ENCODE measurements at places on chromosomes 4 and X. TPM values are rescaled to one million over a fixed set of nuclear protein-coding genes. Genes with fewer than 3 reads are reported as not detected.

MXRA5 gene
- 1.9 TPM for total RNA-seq

OTC gene
- total RNA-seq = 1.5 TPM

SNCA gene
- 3.9 TPM for total RNA-seq

ASB5 gene
- total RNA-seq = not detected

FRAS1 gene
- 1.8 TPM for total RNA-seq

DNA sequence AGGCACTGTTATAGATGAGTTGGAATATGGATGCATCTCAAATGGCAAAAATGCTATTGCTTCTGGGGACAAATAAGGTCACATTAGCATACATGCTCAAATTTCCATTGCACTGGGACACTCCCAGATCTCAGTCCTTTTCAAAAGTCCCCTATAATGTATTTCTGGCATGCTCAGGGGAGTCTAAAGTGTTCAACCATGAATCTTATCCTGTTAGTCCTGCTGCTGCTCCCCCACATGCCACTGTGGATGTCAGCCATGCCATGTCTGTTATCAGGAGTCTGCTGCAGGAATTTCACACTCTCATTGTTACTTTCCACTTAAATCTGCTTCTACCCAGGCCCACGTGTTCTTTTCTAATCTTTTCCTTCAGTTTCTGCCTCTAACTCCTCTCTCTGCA is 1000.6 kb downstream of the CCSER1 start:
- DNase-seq = no peak

GRCh38 chr4:12050357-12050756 is 621.7 kb upstream of the HS3ST1 start:
- no peak for DNase-seq

GRCh38 chrX:80014141-80014940 is at the start of gene TBX22:
TSS of gene TBX22 (plus strand) at chrX:80014753. CDS start at chrX:80022270, 7,517 bp downstream.
- DNase-seq = no peak

DNA sequence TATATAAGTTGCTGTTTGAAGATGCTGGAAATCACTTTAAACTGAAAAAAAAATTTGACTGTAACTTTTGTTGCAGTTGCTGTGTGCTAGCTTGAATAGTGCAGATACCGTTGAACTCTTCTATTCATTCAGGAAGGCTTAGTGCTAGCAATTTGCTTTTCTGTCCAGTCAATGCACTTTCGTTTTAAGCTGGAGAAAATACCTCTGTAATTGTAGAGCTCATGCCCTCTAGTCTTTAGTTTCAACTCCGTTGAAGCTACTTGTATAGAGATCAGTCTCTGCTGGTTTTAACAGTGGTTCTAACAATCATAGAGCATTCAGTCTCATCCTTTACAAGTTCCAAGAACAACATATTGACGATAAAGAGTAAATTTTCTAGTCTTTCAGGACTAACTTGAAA is 49.0 kb upstream of the TRPC3 start:
- no peak for DNase-seq

DNA sequence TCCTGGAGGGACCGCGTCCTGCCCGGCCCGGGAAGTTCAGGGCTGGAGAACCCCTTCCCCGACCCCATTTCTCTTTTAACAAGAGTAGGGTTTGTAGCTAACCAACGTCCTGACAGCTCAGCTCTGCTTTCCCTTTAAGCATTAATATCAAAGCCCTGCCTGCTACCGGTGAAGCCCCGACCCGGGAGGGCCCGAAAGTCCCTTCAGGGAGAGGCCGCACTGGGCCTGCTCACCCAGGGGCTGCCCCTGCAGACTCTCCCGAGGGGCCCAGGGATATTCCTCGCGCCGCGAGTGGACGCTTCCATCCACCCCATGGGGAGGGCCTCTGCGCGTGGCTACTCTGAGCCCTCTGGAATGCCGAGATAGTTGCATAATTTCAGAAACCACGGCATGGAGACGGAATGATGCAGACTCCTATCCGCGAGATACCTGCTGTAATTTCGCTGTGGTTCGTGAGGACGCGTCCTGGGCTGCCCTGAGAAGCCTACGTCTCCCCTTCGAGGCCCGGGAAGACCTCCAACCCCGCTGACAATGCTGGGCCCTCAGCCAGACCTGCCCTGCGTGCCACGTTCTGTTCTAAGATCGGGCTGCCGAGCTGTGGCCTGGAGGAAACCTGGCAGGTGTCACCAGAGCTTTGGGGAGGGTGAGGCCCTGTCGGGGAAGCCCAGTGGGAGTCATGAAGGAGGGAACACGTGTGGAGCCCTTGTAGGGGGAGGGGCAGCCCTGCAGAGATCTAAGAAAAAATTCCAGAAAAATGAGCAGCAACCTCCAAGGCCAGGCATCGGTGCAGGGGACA is 999 bp upstream of the CTBP1 start:
- no peak for DNase-seq

DNA sequence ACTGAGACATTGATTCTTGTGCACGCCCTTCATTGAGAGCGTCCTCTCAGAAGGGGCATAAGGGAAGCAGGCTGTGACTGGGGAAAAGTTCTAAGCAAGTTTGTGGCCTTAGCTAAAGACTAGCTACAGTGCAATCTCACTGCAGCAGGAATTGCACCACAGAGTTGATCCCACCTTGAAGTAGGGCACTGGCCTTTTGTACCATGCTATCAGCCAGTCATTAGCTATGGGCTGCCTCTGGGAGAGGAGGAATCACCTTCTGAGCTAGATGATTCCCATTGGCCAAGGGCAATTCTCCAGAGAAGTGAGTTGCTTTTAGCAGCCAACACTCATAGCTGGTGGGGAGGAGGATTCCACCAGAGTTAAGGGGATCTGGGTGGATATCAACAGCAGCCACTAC is 142.6 kb upstream of the SCML1 start:
- no peak for DNase-seq

GRCh38 chrX:149472625-149473024 is 32.5 kb downstream of the IDS start:
- DNase-seq = no peak

All from left colon (tissue), 2 donors.